ENCODE measurements at places on chromosomes 12 and 14. TPM values are rescaled to one million over a fixed set of nuclear protein-coding genes. Genes with fewer than 3 reads are reported as not detected.

DNA sequence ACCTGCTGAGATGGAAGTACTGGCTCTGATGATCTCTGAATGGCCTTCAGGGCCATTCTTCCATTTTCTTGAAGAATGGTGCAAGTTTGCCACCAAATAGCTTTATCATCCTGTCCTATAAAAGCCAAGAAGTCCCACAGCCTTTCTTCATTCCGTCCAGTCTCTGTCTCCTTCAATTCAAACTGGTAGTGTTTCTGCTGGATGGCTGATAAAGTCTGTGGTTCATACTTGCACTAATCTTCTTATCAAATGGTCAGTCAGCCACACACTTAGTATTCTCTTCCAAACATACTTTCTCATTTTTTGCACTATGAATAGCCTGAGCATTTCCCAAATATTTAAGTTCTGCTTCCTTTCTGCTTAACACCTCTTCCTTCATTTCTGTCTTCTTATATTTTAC is 39.4 kb upstream of the BEGAIN start:
- no peak for DNase-seq

FSCB gene
- total RNA-seq, result 1.4 TPM

DNA sequence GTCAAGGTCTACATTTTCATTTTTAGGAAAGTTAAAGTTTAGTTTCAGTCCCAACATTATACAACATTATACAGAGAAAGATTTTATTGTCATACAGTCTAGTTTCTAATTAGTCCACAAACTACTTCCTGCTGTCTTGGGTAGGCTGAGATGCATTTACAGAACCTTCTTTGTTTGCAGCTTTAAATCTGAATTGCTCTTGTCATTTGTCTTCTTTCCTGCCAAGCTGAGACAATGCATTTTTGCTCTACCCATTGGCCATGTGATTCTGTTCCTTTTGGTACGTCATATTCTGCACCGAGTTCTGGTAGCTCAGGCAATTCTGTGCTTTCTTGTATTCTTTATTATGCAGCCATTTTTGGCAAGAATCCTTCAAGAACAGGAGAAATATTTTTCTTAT is 228.5 kb downstream of the ATP23 start:
- no peak for DNase-seq

DNA sequence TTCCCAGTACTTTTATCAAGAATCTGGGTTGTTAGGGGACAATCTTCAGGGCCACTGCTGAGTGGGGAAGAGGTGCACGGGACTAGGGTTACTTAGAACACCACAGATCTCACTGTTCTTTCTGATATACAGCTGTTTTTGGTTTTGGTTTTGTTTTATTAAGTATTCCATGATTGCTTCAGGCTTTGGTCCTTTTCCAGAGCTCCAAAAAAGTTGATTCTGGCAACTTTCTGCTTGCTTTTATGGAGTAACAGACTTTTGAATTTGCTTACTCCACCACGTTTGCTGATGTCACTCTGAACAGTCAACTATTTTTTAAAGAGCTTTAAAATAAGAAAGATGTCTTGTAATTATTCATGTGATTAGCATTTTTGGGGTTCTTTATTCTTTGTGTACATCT is 368.1 kb upstream of the FOXG1 start:
- DNase-seq, result peak; percentile 60

GRCh38 chr12:108826101-108826806 is 31.1 kb downstream of the SSH1 start:
- DNase-seq, result peak; percentile 96

DNA sequence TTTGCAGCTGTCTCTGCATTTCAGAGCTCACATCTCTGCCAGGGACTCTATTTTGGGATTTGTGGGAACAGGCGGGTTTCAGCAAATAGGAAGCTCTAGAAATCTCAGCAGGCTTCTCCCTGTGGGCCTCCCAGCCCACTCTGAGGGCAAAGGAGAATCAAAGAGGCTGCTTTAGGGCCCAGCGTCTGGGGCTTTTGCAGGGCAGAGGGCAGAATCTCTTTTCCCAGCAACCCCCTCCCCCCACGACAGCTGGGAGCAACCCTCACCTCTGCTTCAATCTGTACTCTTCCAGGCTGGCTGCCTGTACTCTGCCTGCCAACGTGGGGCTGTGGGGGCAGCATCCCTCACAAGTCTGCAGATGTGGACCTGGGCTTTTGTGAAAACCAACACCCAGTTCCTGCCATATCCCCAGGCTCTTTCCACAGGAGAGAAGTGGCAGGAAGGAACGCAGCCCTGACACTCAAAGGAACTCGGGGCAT is 529.6 kb upstream of the TBX3 start:
- DNase-seq, result no peak

GRCh38 chr14:30669594-30669993 is 47.5 kb downstream of the SCFD1 start:
- peak; percentile 6 for DNase-seq

- DNase-seq, result peak; percentile 68
Measured at GRCh38 chr12:92028441-92028709, 117.3 kb downstream of the BTG1 start.

HOXC12 gene
- not detected for total RNA-seq

DNA sequence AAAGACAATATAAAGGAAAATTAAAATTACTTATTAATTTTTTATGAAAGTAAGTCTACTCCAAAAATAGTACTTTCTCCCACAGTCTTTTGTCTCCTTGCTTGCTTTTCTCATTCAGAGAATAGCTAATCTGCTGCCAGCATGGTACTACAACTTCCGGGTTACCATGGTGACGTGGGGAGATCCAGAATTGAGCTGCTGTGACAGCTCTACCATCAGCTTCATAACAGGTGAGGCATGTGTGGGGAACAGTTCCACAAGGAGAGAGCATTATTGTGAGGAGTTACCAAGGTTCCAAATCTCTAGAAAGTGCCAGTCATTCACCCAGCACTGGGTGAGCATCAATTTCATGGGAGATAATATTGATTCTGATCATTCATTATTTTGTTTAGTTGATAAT is 197.8 kb downstream of the PTPRO start:
- no peak for DNase-seq

LMNTD1 gene
- not detected for total RNA-seq

FAM186B gene
- 2.7 TPM for total RNA-seq

ARID2 gene
- total RNA-seq, result 25.0 TPM

DNA sequence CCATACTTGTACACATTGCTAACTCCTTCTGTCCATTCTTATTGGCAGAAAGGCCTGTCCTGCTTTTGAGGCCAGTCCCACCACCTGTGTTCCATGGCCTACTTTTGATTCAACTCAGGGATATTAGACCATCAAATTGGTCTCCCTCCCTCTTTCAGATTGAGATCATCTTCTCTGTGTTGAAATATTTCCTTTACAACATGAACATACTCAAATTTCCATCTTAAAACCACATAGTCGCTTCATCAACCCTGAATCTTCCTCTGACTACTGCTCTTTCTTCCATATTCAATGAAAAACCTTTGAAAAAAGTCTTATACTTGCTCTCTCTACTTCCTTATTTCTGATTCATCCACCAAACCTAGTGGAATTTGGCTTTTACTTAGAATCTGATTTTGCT is 34.9 kb downstream of the TRMT5 start:
- DNase-seq, result no peak

DNA sequence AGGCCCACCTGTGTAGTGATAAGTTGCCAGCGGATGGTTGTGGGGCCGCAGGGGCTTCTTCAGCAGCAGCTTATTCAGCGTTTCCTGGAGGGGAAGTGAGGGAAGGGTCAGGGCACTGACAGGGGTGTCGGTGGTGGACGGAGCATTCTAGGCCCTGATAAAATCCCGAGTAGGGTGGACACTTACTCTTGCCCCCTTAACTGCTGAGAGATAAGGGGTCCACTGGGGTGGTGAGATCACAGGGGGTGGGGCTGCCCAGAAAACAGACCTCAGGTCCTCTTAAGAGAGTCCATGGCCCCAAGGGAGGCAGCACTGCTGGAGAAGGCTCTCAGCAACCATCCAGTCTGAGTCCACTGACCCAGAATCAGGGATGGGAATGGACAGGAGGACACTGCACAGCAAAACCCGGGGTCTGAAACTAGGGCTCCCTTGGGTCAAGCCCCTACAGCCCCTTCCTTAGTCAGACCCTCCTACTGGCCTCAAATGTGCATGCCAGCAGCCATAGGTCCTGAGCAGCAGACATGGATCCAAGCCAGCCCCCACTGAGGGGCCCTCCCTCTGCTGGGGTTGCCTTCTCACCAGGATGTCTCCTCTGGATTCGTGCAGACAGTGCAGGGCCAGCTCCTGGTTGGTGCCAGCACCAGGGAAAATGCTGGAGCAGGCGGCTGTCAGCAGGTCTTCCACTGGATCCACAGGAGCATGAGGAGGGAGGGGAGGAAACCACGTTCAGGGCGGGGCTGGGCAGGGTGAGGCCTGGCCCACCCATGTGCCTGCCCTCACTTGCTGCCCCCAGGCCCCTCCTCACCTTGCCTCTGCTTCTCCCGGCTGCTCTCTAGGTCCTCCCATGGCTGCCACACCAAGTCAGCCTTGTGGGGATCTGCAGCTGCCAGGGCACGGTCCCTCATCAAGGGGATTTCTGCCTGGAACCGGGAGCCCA is 12.1 kb upstream of the PNMA1 start:
- peak; percentile 33 for DNase-seq

KIF26A gene
- not detected for total RNA-seq

- peak; percentile 93 for DNase-seq
Measured at GRCh38 chr12:125340791-125341190, 275.6 kb downstream of the AACS start.

GRCh38 chr14:60348211-60348610 is 99.2 kb downstream of the PPM1A start:
- no peak for DNase-seq

- DNase-seq, result no peak
Measured at GRCh38 chr14:61121355-61121787, 140.3 kb downstream of the SLC38A6 start.

GRCh38 chr12:53101266-53101665 is 2.0 kb upstream of the SOAT2 start:
- no peak for DNase-seq

- no peak for DNase-seq
Measured at GRCh38 chr12:119713551-119714031, 45.7 kb downstream of the PRKAB1 start.

DNA sequence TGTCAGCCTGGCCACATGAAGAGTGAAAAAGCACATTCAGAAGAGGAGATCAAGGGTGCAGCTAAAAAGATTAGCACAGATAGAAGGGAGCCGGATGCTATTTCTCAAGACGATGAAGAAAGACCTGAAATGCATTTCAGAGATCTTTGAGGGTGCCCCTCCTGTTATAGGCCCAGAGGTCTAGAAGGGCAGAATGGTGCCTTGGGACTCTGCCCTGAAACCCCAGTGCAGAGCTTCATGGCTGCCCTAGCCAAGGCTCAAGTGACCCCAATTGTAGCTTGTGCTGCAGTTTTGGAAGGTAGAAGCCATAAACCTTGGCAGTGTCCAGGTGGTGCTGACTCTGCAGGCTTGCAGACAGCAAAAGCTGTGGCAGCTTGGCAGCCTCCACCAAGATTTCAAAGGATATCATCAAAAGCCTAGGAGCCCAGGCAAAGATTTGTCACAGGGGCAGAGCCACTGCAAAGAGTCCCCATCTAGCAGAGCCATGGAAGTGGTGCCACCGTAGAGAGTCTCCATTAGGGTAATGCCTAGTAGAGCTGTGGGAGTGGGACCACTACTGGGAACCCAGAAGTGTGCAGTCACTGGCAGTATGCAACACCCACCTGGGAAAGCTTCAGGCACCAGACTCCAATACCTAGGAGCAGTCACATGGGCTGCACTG is 6.4 kb downstream of the LACRT start:
- no peak for DNase-seq

GRCh38 chr14:32343926-32344430 is 14.9 kb downstream of the AKAP6 start:
- no peak for DNase-seq

DNA sequence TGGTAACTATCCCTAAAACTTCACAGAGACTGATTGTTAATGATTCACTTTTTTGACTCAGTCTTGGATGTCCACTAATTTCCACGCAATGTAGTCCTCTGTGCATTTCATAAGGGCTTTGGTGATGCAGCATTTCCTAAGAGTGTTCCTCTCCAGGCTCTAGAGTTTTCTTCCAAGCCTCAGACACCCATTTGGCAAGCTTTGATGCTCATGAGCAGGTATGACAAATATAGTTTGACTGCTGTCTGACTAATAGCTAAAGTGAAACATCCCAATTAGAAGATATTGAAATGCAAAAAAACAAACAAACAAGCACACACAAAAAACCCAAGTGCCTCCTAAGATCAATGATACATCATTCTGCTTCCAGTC is 1.5 kb upstream of the VAMP1 start:
- peak; percentile 54 for DNase-seq

GRCh38 chr12:88471331-88472045 is 108.8 kb downstream of the KITLG start:
- DNase-seq, result peak; percentile 92

TRHDE gene
- 1.1 TPM for total RNA-seq

DNA sequence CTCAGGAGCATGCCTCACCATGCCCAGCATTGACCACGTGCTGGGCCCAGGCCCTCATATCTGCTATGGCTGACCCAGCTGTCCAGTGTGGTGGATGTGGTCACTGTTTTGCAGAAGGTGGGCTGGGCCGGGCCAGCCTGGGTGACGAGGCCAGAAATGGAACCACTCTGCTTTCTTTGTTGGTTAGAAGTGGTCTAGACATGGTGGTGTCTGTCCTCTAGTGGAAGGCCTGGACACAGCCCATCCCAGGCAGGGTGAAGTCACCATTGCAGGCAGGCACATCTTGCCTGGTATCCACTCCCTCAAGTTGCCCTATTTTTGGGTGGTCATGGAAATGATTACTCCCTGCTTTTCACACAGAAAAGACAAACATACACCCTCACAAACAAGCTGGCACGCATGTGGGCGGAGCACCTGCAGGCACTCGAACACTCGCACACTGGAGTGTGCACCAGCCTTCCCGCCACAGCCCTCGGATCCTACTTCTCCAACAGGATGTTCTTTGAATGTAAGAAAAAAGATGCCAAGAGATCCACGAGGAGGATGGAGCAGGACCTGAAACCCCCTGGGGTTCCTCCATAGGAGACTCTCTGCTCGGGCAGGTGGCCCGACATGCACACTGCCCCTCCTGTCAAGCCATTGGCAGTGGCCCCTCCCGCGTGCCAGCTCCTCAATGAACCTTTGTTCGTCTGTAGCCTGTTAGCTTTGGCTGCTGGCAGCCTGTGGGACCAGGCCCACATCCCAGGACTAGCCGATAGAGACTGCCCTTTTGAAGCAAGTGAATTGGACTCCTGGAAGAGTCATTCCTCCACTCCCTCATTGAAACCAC is 38.4 kb downstream of the MLXIP start:
- DNase-seq, result no peak

GRCh38 chr12:49920241-49920914 is 16.7 kb upstream of the FAIM2 start:
- DNase-seq, result peak; percentile 86

DNA sequence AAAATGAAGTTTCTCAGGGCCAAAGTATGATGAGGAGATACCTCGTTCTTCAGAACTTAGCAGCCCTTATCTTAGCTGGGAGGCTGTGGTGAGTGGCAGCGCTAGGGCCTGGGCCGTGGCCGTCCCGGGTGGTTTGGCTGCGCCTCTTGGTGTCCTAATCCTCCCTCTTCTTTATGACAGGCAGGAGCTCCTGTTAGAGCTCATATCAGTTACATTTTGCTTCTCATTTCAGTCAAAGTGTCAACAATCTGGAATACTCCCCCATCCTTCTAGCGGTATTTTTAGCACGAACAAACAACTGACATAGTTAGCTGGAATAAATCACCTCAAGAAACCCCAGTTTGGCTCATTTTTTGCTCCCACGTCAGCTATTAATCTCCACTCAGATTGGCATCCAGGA is 188.8 kb downstream of the TTC7B start:
- DNase-seq, result no peak

ACSS3 gene
- 24.5 TPM for total RNA-seq

ACRBP gene
- total RNA-seq, result 0.49 TPM
